ENCODE measurements at places on chromosomes 1 and 21.

- DNase-seq = no peak
Measured at GRCh38 chr1:90045853-90046563, 51.1 kb downstream of the ZNF326 start.

GRCh38 chr1:30472009-30472408, 251.4 kb downstream of the MATN1 start:
- DNase-seq = no peak

DNA sequence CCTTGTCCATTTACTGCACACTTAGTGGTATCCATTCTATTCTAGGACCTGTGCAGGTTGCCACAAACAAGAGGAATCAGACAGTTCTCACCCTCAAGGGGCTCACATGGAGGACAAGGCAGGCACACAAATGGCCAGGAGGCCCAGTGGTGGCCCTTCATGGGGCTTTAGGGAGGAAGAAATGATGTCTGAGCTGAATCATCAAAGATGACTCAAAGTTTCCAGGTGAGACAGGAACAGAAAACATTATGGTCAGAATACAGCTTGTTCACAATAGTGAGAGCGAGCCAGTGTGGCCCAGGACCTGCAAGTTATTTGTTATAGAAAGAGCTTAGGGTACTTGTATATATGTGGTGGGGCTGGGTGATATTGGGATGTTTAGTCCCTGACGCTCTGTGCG, 26.4 kb downstream of the SHISAL2A start:
- DNase-seq = no peak

GRCh38 chr1:171226747-171227370, 21.4 kb upstream of the FMO1 start:
- peak; percentile 46 for DNase-seq

GRCh38 chr1:182205351-182206022, 144.0 kb upstream of the ZNF648 start:
- DNase-seq = no peak

- DNase-seq = no peak
Measured at GRCh38 chr1:39990428-39990827, 35.5 kb downstream of the MFSD2A start.

- no peak for DNase-seq
Measured at GRCh38 chr1:21543598-21543997, 34.4 kb downstream of the ALPL start.

DNA sequence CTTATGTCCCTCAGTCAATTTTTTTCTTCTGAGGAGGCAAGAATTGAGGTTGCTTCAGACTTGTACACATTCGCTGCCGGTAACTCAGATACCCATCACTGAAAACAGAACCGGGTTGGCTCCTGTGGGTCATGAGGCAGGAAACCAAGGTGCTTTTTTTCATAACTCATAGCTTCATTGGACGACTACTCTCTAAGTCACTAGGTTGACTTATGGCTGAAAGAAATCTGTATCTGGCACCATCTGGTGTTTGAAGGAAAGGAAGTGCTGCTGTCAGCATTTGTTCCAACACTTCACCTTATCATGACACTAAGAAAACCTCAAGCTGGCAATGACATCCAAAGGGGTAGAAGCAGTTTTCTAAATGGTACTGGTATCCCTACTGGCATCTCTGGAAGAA, 82.3 kb downstream of the TBX19 start:
- DNase-seq = no peak

DNA sequence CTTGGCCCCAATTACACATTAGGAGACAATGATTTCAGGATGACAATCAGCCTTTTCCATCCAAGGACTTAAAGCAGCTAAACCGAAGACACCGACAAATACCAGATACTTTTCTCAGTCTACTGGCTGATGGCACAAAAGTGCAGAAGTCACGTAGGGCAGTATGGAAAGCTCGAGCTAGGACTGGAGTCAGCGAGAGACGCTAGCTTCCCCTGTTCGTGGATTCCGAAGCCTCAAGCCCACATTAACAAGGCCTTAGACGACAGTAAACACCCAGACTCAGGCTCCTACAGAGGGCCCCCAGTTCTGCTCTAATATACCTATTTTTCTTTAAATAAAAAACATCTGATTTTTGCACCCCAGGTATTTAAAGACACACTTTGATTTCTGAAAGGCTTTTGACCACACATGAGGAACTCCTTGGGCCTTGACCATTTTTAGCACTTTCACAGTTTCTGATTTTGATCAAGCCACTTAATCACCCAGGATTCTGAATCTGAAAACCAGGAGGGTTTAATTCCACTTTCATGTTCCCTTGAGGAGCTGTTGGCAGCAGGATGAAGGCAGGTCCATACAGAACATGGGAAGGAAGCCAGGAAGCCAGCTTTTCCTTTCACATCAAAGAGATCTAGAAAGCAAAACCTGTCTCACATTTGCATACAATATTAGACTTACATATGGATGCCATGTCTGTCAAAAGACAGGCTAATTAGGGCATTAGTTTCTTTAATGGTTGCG, 204.1 kb downstream of the GABPA start:
- DNase-seq = no peak

DNA sequence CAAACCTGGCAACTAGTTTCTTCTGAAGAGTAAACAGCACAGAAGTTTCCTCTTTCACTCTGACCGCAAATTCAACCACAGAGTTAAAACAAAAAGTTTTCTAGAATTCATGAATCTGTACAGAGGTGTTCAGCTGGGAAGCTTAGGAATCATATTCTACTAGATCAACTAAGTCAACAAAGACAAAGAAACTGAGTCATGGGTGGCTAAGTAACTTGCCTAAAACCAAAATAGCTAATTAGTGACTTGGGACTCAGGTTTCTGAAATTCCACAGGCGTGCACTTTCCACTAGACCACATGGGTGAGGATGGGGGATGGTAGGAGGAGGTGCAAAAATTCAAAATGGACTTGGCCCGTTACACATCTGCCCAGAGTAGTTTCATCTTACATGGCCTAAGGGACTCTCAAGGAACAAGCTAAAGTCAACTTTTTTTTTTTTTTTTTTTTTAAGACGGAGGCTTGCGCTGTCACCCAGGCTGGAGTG, 25.8 kb downstream of the PTPN14 start:
- DNase-seq = no peak

GRCh38 chr21:35323947-35324346, 274.8 kb upstream of the RUNX1 start:
- DNase-seq = peak; percentile 38

DNA sequence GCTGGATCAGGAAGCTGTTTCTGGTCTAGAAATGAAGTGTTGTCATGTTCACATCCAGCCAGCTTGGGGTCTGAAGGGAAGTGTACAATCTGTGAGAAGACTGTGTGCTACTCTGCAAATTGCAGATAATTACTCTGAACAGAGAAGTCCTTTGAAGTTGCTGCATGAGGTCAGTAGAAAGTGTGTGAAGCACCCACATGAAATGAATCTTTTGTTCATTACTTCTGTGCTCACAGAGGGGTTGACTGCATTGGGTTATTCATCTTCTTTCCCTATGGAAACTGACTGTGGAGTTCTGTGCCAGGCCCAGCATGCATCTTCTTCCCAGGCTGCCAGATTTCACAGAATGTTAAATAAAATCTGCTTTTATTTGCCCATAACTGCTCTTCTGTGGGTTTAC, 47.1 kb downstream of the CTH start:
- DNase-seq = no peak

DNA sequence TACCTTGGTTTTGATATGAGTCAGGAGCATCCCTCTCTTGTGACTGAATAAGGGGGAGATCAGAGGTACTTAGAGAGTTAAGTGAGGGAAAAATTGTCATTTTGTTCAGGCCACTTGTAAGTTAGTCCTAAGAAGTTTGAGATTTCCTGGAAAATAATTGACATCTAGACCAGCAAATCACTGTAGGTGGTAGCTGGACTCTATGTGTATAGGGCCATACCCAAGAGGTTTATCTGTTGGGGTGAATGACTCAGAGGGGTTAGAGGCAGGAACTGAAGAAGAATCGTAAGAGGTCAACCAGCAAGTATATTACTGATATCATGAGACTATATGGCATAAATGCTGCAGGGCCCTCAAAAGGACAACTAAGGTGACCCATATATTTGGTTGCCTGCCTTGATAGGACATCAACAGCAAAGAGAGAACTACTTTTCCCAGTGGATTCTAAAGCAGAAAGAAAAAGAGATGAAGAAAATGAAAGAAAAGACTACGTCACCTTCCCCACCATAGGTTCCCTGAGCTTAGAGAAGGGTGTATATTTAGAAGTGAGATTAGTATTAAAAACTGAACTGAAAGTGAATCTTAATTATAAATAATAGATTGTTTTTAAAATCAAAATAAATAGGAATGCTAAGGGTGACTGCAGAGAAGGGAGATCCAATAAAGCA, 8.0 kb upstream of the RNPC3 start:
- no peak for DNase-seq

DNA sequence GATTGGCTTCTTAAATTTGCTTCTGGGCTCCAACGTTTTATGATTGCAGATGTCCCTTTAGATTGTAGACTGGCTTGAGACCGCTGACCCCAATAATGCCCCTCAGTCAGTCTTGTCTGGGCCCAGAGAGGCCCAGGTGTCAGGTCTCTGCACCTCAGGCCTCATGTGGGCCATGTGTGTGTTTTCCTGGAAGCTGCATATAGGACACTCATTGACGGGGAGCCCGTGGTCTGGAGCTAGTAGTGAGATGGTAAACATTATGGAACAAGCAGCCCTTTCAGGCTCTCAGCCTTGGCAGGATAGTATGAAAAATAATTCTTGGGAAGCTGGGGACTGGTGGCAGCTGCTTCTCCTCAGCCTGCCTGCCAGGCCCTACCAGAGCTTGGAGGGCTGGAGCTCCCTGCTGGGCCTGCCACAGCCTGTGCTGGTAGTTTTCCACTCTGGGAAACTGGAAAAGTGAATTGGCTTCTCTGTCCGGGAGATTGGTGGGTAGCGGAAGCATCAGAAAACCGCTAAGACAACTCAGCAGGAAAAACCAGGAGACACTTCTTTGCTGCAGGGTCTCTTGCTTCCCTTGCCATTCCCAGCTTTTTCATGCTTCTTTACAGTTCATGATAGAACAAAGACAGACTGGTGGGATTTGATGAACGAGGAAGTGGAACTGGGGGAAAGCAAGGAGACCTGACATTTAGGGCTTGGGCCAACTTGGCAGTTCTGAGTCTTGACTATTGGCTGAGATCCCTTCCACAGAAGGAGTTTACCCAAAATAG, 57.8 kb upstream of the HSD17B7 start:
- peak; percentile 18 for DNase-seq

- no peak for DNase-seq
Measured at GRCh38 chr1:156126630-156127534, 12.4 kb downstream of the LMNA start.

GRCh38 chr1:11920239-11920903, 5.9 kb downstream of the KIAA2013 start:
- no peak for DNase-seq

DNA sequence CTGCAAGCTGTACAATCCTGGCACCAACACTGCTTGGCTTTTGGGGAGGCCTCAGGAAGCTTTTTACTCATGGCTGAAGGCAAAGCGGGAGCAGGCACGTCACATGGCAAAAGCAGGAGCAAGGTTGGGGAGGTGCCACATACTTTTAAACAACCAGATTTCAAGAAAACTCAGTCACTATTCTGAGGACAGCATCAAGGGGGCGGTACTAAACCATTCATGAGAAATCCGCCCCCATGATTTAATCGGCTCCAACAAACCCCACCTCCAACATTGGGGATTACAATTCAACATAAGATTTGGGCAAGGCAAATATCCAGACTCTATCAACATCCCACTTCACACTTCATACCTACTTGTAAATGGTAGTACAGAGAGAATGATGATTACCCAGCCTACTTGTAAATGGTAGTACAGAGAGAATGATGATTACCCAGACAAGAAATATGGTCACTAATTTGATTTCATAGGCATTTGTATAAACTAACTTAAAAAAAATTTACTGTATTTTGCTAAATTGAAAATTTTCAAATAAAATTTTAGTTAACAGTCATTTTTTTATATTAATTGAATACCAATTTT, 24.9 kb downstream of the ATP5PF start:
- no peak for DNase-seq

- no peak for DNase-seq
Measured at GRCh38 chr1:63857478-63857877, 83.7 kb downstream of the ROR1 start.

DNA sequence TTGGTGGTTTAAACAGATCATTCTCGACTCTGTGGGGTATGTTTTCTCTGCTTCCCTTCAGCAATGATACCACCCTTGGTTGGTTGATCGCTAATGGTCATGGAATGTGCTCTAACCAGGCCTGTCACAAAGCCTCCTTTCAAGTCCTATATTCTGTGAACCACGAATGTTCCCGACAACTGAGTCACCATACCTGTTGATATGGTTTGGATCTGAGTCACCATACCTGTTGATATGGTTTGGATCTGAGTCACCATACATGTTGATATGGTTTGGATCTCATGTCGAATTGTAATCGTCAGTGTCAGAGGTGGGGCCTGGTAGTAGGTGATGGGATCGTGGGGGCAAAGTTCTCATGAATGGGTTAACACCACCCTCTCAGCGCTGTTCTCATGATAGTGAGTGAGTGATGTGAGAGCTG, 10.2 kb upstream of the CAMK2N1 start:
- no peak for DNase-seq

- DNase-seq = no peak
Measured at GRCh38 chr1:37294529-37294928, 179.9 kb upstream of the ZC3H12A start.
